ENCODE measurements at places on chromosomes 5 and 9.

- DNase-seq, result no peak
Observed at GRCh38 chr5:96546120-96546519, 113.1 kb upstream of the PCSK1 start.

DNA sequence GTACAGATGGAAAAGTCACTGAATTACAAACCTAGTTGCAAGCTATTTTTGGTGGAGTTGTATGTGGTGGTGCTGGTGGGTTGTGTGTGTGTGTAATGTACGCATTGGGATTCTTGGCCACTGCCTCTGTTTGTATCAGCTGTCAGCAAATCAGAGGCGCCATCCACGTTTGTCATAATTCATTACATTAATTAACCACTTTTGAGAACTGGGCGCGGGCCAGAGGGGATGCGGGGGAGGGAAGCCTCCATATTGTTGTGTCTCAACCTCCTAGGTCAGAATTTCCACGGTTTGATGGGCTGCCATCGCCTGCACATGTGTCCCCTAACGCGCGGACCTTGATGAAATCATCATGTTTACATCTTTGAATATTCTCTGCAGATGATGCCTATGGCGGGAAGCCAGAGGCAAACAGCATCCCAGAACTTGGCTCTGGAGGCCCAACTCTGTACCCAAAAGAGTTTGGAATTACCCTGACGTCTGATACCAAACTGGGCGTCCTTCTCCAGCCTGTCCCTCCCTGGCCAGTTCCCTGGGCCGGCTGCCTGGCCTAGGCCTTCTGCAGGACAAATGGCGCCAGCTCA is 54.9 kb downstream of the FGF18 start:
- no peak for DNase-seq

GRCh38 chr9:71910650-71911060 is 338 bp downstream of the ABHD17B start:
- DNase-seq, result no peak

DNA sequence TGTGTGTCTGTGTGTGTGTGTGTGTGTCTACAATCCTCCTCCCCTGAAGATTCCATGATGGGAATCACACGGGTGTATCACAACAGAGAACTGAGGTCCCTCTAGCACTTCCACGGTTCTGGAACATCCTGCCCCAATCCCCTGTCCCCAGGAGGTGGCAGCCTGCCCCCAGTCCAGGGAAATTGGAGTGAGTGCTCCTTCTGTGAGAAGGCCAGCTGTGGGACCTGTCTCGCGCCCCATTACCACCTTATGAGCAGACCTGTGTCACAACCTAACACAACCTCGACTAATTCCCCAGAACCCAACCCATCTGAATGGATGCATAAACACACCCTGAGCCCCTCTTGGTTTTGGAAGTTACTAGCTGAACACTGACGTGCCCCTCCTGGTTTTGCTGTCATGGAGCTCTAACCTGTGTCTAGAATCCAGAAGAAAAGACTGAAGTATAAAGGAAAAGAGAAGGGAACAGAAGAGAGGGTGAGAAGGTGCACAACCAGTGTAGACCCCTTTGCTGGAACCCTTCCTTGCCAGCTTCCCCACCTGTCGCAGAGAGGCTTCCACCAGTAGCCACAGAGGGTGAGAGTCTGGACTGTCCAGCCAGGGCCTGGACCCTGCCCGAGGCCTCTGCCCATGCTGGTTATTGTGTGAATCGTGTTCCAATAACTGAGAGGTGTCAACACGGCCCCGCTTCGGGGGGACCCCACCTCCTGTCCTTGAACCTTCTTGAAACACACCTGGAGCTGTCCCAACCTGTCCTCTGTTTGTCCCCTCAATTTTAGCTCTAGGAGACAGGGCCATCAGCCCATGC is 3.4 kb downstream of the BTNL9 start:
- no peak for DNase-seq

DNA sequence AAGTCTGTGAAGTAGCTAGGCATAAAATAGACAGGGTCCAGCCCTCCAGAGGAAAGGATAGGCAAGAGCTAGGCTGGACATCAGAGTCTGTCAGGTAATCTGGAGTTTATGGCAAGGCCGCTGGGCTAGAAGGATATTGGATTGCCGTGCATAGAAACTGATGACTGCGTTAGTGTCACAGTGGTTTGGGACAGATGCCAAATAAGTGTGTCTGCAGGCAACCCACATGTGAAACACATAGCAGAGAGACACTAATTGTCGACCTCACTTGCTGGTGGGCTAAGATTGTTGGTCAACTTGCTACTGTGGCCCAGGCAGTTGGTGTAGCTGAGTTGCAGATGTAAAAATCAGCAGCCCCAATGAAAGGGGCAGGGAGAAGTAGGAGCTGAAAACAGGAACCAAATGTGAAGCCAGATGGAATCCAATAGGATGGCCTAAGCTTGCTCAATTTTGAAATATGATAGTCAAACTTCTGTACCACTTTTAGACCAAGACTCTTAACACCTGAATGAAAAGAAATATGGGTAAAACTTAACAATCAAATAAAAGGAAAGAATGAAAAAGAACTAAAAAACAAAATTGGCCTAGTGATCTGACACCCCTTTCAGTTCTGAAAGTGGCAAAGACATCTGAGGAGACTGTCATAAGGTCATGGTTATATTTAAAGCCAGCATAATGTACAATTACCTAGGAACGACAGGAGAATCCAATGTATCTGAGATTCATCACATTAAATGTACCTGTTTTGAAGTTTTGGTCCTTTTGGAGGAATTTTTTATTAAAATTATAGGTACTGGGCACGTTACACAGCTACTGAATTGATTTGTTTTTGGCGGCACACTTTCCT is 243.3 kb upstream of the ACTBL2 start:
- no peak for DNase-seq

- DNase-seq, result no peak
Observed at GRCh38 chr5:76664079-76664478, 40.9 kb upstream of the F2RL2 start.

GRCh38 chr9:16970321-16970720 is 99.9 kb upstream of the BNC2 start:
- DNase-seq, result no peak

DNA sequence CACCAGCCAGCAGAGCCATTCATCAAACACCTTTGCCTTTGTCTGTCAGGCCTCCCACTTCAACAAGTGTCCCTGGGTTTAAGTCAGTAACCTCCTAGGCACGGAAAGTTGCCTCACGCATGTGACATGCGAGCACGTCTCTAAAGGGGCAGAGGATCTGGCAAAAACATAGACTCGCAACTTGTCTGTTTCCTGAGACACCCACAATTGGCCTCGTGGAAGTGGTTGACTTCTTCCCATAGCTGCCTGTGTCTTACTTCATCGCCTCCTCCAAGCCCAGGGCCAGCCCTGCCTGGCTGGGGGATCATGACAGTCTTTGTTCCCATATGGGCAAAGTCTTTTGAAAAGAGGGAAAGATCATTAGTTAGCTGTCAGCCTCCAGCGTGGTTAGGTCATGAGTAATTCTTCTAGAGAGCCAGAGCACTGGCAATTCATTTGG is 35.5 kb upstream of the GLRX start:
- no peak for DNase-seq

DNA sequence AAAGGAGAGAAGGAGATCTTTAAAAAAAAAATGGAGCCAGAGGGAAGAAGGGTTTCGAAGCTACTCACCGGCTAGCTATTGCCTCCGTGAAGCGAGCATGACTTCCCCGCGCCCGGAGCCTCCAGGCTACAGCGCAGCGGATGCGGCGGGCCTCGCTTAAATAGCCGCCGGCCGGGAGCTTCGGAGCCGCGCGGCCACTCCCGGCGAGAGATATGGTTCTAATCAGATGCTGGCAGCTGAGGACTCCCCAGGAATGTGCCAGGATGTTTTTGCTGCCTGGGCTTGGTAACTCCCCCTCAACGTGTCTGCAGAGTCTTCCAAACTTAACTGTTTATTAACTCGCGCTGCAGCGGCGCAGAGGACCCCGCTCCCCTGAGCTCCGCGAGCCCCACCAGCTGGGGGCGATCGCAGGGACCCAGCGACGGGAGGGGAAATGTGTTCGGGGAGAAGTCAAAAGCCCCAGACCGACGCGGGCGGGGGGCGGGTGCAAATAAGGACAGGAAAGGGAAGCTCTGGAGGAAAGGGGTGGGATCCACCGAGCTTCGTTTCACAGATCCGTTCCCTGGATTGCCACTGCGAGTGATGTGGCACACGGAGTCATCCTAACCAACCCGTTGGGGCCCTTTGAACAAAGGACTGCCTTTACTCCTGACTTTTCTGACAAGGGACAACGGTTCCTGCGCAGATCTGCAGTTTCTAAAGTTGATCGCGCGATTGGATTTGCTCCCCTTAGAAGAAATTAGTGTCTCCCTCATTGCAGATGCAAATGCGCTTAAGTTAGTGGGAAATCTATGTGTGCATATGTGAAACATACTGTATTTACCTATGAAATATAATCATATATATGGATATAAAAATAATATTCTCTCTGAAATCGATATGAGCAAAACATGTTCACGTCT is at the start of gene DAB2:
TSS of gene DAB2 (minus strand) at position 245 of the 902 bp plus-strand sequence. CDS start 30,660 bp downstream, outside the sequence.
- DNase-seq, result no peak

All from stimulated activated CD4-positive, alpha-beta T cell treated with anti-CD3 and anti-CD28 coated beads, TNF-alpha, amount 100 ng/mL, for 1 hour (primary cell).